ENCODE measurements at places on chromosomes 11 and 22. TPM values are rescaled to one million over a fixed set of nuclear protein-coding genes. Genes with fewer than 3 reads are reported as not detected.

Gene SAA4
- polyA plus RNA-seq: 75.6 TPM

GRCh38 chr11:77214557-77214956 lies 86.5 kb downstream of the MYO7A start:
- H3K27me3 ChIP-seq: no peaks in the 10 kb centered on the region
- H3K36me3 ChIP-seq: no peaks in the 10 kb centered on the region
- no peaks in the 10 kb centered on the region for H3K4me1 ChIP-seq
- H3K27ac ChIP-seq: no peak overlapping the region

DNA sequence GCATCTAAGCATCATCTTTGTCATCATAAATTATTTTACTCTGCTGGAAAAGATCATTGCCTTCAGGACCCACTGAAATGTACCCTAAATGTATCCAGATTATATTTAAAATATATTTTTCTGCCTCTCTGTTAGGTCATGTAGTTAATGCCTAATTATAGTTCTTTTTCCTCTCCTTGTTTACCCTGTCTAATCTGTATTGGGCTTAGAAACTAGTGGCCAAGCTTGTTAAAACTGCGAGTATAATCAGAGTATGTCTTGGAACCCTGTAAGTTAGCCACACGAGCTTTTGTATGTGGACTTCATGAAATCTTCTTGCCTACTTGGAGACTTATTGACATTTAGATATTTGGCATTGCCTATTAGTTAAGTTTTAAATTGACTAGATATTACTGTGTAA lies 55.6 kb downstream of the ARFGAP2 start:
- H3K27me3 ChIP-seq: no peaks in the 10 kb centered on the region
- DNase-seq: no peak
- no peak overlapping the region for H3K27ac ChIP-seq
- H3K36me3 ChIP-seq: no peaks in the 10 kb centered on the region
- no peak overlapping the region for H3K4me3 ChIP-seq

GRCh38 chr11:36405585-36406367 lies 104.3 kb downstream of the TRAF6 start:
- H3K27me3 ChIP-seq: no peaks in the 10 kb centered on the region
- H3K27ac ChIP-seq: no peak overlapping the region
- peaks cover 7% of the 10 kb centered on the region for H3K4me1 ChIP-seq
- no peak overlapping the region for H3K4me3 ChIP-seq

DNA sequence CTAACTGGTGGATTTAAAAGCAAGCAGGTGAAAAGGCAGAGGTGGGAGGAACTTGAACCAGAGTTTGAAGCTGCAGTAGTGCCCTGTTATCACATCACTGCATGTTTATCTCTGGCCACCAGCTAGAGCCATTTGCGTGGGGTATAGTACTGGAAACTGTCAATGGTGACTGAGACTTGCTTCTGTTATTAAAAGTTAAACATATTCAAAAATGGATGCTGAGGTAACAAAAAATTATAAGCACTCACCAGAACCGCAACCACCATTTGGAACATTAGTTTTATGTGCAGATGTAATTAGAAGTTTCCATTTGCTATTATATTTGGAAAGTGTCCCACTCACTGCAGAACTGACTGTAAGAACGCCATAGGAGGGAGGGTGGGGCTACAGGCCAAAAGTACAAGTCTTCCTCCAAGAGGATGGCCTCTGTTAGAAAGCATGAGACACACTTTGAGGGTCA lies 1.2 kb upstream of the CD59 start:
- H3K27ac ChIP-seq: peak overlapping the region; percentile 63
- DNase-seq: no peak
- H3K27me3 ChIP-seq: no peaks in the 10 kb centered on the region
- H3K4me1 ChIP-seq: peaks cover 28% of the 10 kb centered on the region
- H3K4me3 ChIP-seq: no peak overlapping the region

Gene ADM2
- polyA plus RNA-seq: 5.1 TPM

- H3K4me3 ChIP-seq: no peak overlapping the region
- no peak overlapping the region for H3K27ac ChIP-seq
- H3K4me1 ChIP-seq: peaks cover 20% of the 10 kb centered on the region
- DNase-seq: peak; percentile 77
- H3K27me3 ChIP-seq: no peaks in the 10 kb centered on the region
Measured at GRCh38 chr11:6438979-6439571, 1.7 kb downstream of the HPX start.

Gene FAM227A
- 2.3 TPM for polyA plus RNA-seq

Gene OR51B4
- polyA plus RNA-seq: not detected

DNA sequence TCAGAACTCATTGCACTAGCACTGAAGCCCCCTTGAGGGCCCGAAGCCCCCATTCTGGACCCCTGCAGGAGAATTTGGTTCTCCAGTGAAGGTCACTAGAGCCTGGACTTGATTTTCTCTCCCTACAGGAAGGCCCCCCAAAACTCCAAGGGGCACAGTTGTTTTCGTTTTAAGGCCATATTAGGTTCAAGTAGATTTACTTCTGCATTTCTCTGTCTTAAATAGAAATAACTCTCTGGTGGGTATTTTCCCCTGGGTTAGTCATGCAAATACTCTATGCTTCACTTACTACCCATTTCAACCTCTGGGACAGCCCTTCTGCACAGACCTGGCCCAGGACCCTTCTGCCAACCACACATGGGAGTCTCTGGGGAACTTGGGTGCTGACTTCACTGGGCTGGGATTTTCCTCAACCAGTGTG lies 41.6 kb downstream of the WEE1 start:
- H3K27ac ChIP-seq: peak overlapping the region; percentile 96
- peaks cover 23% of the 10 kb centered on the region for H3K4me1 ChIP-seq
- H3K36me3 ChIP-seq: no peaks in the 10 kb centered on the region
- DNase-seq: no peak
- no peak overlapping the region for H3K4me3 ChIP-seq

DNA sequence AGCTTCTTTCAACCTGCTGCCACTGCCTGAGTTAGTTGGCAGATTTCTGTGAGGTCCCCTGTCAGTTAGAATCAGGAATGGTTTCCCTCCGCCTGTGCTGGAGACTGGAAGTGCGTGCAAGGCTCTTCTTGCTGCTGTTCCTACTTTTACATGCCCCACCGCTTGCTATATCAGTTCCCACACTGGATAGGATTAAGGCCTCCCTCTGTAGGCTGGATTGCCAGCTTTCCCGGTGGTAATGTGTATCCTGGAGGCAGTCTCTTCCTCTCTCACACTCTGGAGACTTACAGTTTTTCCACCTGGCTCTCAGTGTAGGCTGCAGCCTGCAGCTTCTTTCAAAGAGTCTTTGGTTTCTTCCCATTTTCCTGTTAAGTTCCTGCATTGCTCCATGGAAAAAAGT lies 66.5 kb downstream of the ARHGAP42 start:
- H3K27ac ChIP-seq: peak overlapping the region; percentile 25
- DNase-seq: no peak
- no peak overlapping the region for H3K4me3 ChIP-seq
- H3K4me1 ChIP-seq: peaks cover 5% of the 10 kb centered on the region
- no peaks in the 10 kb centered on the region for H3K36me3 ChIP-seq

- H3K27me3 ChIP-seq: no peaks in the 10 kb centered on the region
- DNase-seq: no peak
- no peak overlapping the region for H3K4me3 ChIP-seq
- no peaks in the 10 kb centered on the region for H3K36me3 ChIP-seq
- no peak overlapping the region for H3K27ac ChIP-seq
Measured at GRCh38 chr22:19488884-19489843, 9.4 kb downstream of the CDC45 start.

Gene BID
- polyA plus RNA-seq: 55.5 TPM

DNA sequence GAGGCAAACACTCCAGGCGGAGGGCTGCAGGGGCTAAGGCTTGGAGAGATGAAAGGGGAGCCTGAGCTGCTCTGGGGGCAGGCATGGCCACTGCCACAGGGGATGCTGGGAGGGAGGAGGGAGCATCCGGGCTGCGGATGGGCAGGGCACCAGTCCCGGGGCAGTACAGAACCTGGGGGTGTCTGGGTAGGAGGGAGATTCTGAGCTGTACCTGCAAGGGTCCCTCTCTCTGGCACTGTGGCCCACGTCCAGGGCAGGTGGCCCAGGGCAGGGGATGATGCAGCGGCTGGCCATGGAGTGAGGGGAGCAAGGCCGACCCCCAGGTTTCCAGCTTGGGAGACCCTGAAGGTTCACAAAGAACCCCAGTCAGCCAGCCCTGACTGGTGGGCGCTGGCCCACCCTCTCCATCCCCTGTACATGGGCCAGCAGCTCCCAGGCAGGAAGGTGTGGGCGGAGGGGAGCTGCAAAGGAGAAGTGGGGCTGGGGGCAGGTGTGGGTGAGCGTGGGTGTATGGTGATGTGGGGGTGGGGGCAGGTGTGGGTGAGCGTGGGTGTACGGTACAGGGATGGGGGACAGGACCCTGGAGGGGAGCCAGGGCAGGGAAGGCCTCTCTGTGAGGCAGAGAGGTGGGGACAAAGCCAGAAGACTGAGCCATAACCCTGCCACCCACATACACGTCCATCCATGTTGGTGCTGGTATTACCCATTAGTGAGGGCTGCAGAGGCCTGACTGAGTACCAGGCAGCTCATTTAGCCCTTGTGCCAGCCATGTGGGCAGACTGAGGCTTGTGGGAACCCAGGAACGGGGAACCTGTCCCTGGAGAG lies 2.2 kb upstream of the TNFRSF13C start:
- no peak for DNase-seq
- no peak overlapping the region for H3K4me3 ChIP-seq
- H3K4me1 ChIP-seq: peaks cover 10% of the 10 kb centered on the region
- H3K27ac ChIP-seq: no peak overlapping the region

DNA sequence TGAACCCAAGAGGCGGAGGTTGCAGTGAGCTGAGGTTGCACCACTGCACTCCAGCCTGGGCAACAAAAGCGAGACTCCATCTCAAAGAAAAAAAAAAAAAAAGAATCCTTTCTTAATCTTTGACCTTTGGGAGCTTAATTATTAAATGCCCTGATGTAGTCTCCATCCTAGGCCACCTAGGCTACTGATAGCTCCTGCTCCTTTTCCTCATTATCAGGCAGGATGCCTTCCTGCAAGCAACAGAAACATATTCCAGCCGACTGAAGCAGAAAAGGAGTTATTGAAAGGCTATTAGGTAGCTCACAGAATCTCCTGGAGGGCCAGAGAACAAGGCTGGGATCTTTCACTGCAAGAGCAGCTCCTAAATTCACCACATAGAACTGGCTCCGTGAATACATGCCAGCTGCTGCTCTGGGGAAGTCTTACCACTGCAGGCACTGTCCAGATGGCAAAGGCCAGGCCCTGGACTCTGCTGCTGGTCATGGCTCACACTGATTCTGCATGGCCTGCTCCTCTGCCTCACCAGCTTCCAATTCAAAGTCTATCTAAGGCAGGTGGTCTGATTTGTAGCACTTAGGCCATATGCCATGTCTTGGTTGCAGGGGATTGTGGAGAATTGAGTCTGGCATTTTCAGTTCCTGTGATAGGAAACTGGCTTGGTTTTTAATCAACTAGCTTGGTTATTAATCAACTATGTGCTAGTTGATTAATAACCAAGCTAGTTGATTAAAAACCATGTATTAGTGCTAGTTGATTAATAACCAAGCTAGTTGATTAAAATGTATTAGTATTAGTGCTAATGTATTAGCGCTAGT lies 26.0 kb upstream of the POLD3 start:
- H3K27ac ChIP-seq: no peak overlapping the region
- H3K36me3 ChIP-seq: no peaks in the 10 kb centered on the region
- no peak for DNase-seq
- no peak overlapping the region for H3K4me3 ChIP-seq

Gene SLC25A45
- 20.3 TPM for polyA plus RNA-seq

GRCh38 chr11:106172386-106172991 lies 95.0 kb downstream of the AASDHPPT start:
- H3K27me3 ChIP-seq: no peaks in the 10 kb centered on the region
- peak overlapping the region; percentile 10 for H3K27ac ChIP-seq

Gene FAM111A
- polyA plus RNA-seq: 20.0 TPM

DNA sequence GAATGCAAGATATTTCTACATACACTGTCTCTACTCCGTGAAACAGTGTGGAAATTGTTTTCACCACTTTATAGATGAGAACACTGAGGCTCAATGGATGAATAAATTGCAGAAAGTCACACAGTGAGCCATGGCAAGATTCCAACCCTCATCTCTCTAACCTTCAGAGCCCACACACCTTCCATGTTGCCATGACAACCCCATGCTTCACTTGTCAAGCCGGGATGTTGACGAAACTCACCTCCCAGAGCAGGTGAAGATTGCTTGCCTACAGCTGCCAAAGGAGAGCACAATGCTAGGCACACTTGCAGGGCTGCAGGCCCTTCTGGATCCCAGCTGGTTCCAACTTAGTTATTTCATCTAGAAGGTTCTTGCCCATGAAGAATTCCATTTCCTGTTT lies 71.4 kb upstream of the SEZ6L start:
- no peak overlapping the region for H3K4me3 ChIP-seq
- no peaks in the 10 kb centered on the region for H3K27me3 ChIP-seq
- no peaks in the 10 kb centered on the region for H3K36me3 ChIP-seq
- H3K4me1 ChIP-seq: no peaks in the 10 kb centered on the region
- no peak for DNase-seq

DNA sequence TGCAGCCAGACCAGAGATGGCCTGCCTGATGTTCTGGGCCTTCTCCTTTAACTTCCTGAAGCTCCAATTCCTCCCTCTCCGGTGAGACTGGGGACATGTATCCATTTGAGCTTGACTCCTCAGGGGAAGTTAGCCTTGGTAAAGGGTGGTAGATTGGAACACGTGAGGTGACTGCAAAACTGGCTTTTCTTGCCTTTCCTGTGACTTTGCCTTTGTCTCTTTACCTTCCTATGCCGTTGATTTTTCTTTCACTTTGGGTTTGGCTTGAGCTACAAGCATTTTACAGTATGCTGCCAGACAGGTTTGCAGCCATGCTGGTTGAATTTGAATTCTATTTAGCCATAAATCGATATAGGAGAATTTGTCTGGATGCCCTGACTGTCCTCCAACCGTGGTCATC lies 16.8 kb upstream of the GLYATL1 start:
- DNase-seq: no peak
- H3K4me3 ChIP-seq: no peak overlapping the region
- H3K27ac ChIP-seq: peak overlapping the region; percentile 91
- no peaks in the 10 kb centered on the region for H3K27me3 ChIP-seq

- no peak overlapping the region for H3K27ac ChIP-seq
- H3K4me3 ChIP-seq: no peak overlapping the region
- H3K4me1 ChIP-seq: no peaks in the 10 kb centered on the region
Measured at GRCh38 chr22:49735411-49735900, 92.2 kb downstream of the BRD1 start.

GRCh38 chr11:13480198-13480597 lies 15.6 kb downstream of the PTH start:
- no peaks in the 10 kb centered on the region for H3K36me3 ChIP-seq
- H3K27ac ChIP-seq: no peak overlapping the region
- no peak overlapping the region for H3K4me3 ChIP-seq
- DNase-seq: peak; percentile 30

All from hepatocyte (in vitro differentiated cells).